T-helper 2 cell (primary cell): ENCODE measurements at places on chromosomes 5 and 9.

DNA sequence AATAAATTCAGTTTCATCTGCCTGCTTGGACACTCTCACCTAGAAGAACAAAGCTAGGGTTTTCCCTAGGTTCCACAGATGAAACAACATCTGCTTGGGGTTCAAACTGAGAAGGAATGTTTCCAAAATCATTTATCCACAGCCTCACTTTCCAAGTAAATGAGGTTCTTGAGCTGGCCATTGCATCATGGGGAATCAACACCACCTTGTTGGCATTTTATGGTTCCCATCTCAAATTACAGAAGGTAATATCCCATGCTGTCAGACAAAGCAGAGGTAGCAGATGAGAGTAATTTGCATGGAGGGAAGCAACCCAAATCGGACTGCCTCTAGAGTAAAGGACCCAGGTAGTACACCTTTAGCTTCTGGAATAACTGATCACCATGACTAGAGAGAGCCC is 10.5 kb upstream of the NR4A3 start:
- DNase-seq = no peak

DNA sequence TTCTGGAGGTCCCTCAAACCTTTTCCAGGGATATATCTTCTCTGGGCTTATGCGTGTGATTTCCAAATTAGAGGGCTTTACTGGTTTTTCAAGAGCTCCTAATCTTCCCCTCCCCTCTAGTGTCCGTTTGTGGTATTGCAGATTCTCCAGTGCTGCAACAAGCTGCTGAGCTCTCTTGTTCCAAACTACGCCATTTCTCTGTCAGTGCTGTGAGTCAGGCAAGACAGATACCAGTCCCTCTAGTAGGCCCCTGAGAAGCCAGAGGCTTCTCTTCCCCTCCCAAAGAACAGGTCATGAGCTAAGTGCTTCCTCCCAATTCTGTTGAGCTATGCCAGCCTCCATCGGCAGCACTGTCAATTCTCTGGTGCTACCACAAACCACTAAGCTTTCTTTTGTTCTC is 149.5 kb downstream of the FANCC start:
- DNase-seq = peak; percentile 2

DNA sequence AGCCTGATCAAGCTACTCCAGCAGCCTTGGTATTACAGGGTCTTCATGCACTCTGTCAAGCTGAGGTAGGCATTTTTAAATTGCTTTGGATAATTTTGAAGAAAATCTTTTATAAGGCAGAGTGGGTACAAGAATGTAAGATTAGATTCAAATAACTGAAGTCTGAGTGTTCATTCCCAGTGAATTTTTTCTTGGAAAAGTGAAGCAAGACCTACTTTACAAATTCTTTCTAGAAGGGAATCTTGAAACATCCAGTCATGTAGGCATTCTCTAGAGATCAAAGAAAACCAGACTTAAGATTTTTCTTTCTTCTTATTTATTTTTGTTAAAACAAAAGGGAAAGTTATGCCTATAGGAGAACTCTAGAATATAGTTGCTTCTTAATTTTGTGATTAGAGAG is 139.0 kb downstream of the FOCAD start:
- DNase-seq = no peak

DNA sequence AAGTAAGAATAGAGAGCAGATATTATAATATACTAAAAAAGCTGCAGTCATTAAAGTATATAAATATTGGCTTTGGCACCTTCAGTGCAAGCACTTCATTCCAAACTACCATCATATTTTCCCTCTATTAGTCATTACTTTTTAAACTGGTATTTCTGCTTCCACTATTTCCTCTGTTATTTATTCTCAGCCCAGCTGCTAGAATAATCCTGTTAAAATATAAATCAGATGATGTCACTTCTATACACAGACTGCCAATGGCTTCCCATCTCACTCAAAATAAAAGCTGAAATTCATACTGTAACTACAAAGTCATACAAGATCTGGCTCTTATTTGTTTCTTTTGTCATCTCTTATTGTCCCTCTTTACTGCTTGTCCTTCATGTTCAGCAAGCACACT is 432.9 kb downstream of the TLE4 start:
- DNase-seq = no peak

GRCh38 chr5:112703866-112704820 is 33.5 kb upstream of the APC start:
- DNase-seq = no peak

DNA sequence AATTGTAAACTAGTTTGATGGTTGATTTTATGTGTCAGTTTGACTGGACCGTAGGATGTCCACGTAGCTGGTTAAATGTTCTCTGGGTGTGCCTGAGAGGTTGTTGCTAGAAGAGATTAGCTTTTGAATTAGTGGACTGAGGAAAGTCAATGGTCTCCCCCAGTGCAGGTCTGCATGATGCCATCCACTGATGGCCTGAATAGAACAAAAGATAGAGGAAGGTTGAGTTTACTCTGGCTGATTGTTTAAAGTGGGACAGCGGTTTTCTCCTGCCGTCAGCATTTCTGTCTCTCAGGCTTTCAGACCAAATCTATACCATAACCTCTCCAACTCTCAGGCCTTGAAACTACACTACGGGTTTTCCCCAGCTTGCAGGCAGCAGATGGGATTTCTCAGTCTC is 899.2 kb upstream of the WWC1 start:
- DNase-seq = no peak

GRCh38 chr5:146158255-146158654 is 24.2 kb downstream of the LARS1 start:
- no peak for DNase-seq

- no peak for DNase-seq
Observed at GRCh38 chr5:72562717-72563116, 55.5 kb upstream of the ZNF366 start.

DNA sequence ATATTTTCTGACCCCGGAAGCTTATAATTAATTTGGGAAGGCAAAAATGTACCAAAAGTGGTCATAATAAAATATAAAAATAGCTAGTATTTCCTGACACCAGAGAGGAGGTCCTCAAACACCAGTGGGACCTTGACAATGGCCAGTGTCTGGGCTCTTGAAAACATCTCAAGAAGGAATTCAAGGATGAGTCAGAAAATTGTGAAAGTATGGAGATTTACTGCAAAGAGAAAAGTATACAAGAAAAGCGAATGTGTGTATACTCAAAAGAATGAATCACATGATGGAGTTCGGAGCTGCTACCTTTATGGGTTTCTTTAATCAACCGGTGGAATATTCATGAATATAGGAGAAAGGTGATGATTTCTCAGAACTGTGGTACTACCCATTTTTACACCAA is 1709.0 kb upstream of the WWC1 start:
- DNase-seq = no peak

DNA sequence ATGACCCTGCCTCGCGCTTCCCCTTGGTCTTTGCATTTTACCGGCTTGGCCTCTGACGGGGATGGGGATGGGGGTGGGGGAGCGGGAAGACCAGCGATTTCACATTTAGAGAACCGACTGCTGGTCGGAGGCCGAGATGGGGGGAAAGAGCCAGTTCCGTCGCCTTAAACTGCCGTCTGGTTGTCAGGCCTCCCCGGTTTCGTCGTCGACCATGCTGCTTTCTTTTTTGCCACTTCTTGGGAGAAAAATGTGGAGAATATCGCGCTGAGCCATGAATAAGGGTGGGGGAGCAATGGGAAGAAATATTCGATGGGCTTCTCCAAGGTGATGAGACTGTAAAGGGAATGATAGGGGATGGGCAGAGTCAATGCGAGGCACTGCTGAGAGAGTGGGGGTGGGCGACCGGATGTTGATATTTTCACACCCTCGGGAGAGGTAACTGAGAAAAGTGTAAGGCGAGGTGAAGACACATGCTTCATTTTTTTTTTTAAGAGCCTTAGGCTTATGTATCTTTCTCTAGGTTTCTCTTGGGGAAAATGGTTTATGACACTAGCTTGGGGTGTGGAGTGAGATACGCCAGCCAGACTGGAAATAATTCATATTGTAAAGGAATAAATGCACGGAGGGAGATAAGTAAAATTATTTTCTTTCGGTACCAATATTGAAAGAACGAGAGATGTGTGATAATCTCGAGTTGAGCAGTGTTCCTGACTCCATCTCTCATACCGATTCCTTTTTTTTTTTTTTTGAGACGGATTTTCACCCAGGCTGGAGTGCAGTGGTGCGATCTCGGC is 1.1 kb downstream of the KIF2A start:
- peak; percentile 78 for DNase-seq

DNA sequence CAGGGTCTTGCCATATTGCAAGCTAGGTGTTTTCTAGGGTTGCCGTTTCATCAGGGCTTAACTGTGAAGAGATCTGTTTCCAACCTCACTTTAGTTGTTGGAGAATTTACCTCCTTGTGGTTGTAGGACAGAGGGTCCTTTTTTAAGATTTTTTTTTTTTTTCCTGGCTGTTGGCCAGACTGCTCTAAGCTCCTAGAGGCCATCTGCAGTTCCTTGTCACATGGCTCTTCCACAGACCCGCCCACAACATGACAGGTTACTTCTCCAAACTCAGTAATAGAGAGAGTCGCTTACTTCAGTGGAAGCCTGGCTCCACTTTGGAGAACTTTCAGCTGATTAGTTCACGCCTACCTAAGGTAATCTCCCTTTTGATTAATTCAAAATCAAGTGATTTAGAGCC is 543.7 kb downstream of the DMRTA1 start:
- no peak for DNase-seq

DNA sequence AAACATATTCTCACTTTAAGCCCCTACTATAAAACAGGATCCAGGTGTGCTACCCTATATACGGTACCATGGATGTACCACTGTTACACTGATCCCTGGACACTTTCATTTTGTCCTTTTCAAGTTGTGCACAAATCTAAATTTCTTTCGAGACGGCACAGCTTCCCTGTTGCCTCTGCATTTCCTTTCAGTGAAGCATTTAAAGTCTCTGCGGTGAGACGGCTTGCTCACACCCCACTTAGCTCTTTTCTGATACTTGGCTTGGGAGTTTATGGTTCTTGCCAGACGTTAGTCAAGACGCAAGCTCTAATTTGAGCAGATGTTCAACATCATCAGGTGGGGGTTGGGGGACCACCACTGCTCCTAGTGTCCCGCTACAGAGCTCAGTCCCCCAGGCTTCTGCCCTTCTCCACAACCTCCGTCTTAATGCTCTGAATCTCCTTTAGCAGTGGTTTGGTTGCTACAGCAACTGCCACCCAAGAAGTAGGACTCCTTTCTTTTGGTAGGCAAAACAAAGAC is 15.8 kb downstream of the F2RL2 start:
- no peak for DNase-seq

GRCh38 chr9:93475856-93476255 is 22.5 kb upstream of the FAM120AOS start:
- no peak for DNase-seq

GRCh38 chr9:7287986-7288385 is 511.6 kb downstream of the DMAC1 start:
- DNase-seq = no peak

- no peak for DNase-seq
Observed at GRCh38 chr9:79970146-79970425, 398.3 kb downstream of the TLE4 start.

GRCh38 chr9:123174887-123175518 is 93.4 kb downstream of the STRBP start:
- DNase-seq = peak; percentile 19

- DNase-seq = no peak
Observed at GRCh38 chr5:92494508-92494907, 1086.5 kb downstream of the NR2F1-AS1 start.

GRCh38 chr5:5017827-5018577 is 122.1 kb upstream of the ADAMTS16 start:
- no peak for DNase-seq

GRCh38 chr5:172545291-172545801 is 91.0 kb upstream of the SH3PXD2B start:
- no peak for DNase-seq

GRCh38 chr9:20300430-20301115 is 321.7 kb downstream of the MLLT3 start:
- no peak for DNase-seq

DNA sequence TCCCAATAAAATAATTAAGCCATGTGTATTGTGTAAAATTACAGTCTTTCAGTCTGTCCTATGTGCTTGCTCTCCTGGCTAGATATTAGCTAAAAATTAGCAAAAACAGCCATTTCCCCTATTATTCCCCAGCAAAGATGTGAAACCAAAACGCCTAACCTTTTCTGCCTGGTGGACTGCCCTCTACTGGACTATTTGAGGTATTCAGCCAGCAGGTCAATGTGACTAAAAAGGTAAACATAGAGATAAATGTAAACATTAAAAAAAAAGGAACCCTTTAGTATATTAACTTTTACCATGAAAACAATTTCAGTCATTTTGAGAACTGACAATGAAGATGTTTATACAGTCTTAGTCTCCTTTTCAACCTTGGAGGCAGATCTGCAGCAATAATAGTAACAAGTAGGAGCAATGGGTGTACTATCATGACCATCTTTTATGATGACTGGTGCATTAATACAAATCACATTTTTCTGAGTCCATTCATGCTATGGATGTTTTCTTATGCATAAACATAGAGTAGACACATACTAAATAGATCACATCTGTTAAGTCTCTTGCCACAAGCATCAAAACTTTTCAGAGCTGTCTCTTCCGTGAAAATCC is 10.1 kb downstream of the ATG12 start:
- DNase-seq = no peak

DNA sequence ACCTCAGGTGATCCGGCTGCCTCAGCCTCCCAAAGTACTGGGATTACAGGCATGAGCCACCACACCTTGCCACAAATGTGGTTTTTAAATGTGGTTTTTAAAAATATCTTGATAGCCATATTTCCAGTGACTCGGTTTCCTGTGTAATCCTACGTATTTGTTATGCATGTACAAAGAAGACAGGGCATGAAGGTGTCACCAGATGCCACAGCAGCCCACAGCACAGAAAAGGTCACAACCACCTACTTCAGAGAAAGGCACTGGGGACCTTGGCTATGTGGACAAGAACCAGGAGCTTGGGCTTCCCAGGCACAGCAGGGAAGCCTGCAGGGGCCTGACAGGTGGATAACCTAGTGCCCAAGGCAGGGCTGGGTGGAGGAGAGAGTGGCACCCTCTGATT is 38.0 kb downstream of the C9orf50 start:
- DNase-seq = no peak

GRCh38 chr5:53418826-53419658 is 61.4 kb upstream of the FST start:
- no peak for DNase-seq

DNA sequence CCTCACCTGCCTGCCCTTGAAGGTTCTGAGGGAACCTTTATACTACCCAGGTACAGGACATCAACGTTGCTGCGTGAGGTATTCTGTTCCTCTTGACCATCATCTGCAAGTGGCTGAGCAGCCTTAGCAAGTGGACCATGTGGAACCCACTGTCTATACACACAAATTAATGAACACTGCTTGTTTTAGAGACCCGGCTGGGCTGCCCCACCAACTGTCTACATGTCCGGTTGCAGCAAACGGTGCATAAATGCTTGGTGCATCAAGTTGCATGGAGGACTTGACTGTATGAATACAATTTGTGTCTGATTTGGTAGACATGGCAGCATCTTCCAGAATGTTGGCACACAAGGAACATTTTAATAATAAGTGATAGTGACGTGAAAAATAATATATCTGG is 65.8 kb downstream of the SEMA6A start:
- no peak for DNase-seq

GRCh38 chr5:78544561-78545201 is 103.9 kb downstream of the LHFPL2 start:
- no peak for DNase-seq

- DNase-seq = peak; percentile 68
Observed at GRCh38 chr9:127776195-127776923, 2.1 kb downstream of the SH2D3C start.

GRCh38 chr9:98010445-98010844 is 27.3 kb downstream of the ANP32B start:
- DNase-seq = no peak

GRCh38 chr9:20506099-20506900 is 116.0 kb downstream of the MLLT3 start:
- DNase-seq = no peak
